ENCODE measurements at places on chromosomes 4 and X. TPM values are rescaled to one million over a fixed set of nuclear protein-coding genes. Genes with fewer than 3 reads are reported as not detected.

- no peak for DNase-seq
These were observed 61.2 kb upstream of the RAI2 start for GRCh38 chrX:17922303-17922702.

GRCh38 chrX:151726751-151727150 lies 7.8 kb upstream of the CNGA2 start:
- DNase-seq: no peak

DNA sequence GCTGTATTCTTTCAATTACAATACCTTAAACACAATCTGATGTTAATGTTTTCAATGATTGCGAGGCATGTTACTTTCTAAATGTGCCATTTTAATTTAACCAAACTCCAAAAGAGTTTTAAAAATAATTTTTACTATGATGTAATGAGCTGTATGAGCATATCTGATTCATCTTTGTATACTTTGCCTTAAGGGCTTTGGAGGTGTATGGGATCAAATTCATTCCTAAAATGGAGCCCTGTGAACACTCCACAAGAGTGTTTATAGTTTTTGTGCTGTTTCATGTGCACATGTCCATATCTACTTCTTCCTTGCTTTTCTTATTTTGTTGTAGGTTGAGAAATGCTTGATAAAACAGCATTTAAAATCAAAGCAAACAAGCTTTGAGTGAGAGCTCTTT lies 82.4 kb downstream of the ATP10D start:
- DNase-seq: no peak

The ZFP92 gene
- total RNA-seq: 0.41 TPM

DNA sequence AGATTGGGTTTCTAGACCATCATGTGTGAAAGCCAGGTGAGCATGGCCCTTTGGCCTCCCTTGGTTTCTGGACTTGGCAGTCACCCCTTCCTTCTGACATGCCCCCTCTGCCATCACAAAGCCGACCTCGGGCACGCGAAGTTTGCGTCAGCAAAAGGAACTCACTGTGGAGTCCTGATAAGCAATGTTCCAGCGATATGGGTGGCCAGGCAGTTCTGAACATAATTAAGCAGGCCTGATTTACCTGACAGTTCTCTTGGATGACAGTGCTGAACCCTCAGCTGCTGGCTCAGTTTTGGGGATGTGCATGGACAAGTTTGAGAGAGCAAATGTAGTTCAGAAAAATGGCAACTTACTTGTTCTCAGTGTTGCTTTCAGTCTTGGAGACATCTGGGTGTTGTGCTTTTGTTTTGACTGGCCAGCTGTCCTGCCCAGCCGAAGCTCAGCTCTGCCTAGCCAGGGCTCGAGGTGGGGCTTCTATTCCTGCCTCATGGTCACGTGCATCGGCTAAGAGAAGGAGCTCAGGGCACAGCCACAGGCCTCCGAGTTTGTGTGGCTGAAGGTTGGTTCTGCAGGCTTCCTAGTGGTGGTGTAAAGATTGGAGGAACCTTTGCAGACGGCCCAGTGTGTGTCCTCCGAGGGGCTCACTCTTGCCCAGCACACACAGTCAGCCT lies 78.3 kb downstream of the CLDN34 start:
- no peak for DNase-seq

The CSN1S1 gene
- not detected for total RNA-seq

GRCh38 chr4:144967161-144967560 lies 130.8 kb downstream of the ANAPC10 start:
- DNase-seq: no peak

DNA sequence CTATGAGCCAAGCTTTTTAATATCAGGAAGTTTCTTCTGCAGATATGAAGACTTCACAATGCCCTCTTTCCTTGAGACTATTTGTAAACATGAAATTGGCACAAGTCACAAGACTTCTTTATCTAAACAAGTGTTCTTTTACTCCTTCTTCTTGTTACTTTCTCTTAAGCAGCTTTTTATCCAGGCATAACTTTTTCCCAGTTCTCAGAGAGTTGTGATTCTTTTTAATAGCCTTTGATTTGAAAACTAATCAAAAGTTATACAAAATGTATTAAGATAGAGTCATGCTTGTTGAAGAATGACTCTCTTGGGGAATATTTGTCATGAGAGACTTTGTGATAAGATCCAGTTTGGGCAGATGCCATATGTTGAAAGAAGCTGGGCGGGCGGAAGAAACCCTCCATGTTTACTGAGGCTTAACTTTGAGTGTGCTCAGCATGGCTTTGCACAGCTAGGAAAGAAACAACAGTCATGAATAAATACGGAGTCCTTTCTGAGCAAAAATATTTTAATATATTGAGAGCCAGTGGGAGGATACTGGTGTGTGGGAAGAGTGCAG lies 39.3 kb downstream of the SYTL5 start:
- DNase-seq: no peak

- DNase-seq: no peak
These were observed 17.8 kb upstream of the CHIC2 start for GRCh38 chr4:54082168-54082567.

DNA sequence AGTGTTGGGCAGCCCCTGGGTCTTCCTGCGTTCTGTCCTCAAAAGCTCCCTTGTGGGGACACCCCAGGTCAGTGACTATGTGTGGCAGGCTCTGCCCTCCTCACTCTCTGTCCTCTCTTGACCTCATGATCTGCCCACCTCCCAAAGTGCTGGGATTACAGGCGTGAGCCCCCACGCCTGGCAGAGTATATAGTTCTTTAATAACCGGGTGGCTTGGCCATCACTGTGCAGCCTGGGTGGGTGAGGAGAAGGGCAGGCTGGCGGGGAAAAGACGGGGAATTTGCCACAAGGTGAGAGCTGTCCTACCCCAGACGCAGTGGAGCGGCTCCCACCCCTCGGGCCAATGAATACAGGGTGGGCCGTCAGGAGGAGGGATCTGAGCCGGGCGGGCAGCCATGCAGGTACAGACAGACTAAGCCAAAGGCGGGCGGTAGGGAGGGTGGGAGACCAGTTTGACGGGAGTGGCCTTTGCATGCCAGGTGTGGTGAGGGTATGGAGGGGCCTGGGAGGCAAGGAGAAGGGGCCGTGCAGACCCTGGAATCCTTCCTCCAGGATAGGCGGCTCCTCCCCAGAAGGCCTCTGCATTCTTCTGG lies 2.5 kb downstream of the SH3BP2 start:
- no peak for DNase-seq

The MAGEA2B gene
- not detected for total RNA-seq

- DNase-seq: no peak
These were observed 38.6 kb downstream of the NELFA start for GRCh38 chr4:1969928-1970723.

The CLGN gene
- 3.2 TPM for total RNA-seq

The SH3RF1 gene
- total RNA-seq: 14.2 TPM

DNA sequence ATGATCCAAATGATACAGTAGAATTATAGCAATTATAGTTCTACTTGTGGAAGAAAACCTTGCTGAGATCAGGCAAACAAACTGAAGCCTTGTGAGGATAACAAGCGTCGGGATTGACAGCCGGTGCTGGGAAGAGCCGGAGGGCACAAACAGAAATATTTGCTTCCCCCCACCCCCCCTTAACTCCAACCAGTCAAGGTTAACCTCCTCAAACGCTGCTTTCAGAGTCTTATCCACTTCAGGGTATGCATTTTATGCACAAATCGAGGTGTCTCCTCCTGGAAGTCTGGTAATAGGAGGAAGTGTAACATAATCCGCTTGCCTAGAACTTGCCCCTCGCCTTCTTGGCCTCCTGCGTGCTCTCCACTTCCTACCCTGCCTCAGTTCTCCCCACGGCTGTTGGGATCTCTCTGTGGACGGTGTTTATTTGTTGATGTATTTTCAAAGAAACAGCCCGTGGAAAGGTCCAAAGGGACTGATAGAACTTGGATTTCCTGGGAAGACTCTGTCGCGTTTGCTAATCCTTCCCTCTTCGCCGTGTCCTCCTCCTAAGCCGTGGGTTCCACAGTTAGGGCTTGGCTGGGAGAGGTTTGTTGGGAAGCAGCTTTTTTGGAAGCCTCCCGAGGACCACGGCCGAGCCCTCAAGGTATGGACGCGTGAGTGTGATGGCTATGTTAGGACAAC lies 4.1 kb upstream of the ARX start:
- DNase-seq: no peak

- no peak for DNase-seq
These were observed 1.2 kb downstream of the CYBB start for GRCh38 chrX:37781081-37781480.
